ENCODE measurements at places on chromosomes 2 and 18.

DNA sequence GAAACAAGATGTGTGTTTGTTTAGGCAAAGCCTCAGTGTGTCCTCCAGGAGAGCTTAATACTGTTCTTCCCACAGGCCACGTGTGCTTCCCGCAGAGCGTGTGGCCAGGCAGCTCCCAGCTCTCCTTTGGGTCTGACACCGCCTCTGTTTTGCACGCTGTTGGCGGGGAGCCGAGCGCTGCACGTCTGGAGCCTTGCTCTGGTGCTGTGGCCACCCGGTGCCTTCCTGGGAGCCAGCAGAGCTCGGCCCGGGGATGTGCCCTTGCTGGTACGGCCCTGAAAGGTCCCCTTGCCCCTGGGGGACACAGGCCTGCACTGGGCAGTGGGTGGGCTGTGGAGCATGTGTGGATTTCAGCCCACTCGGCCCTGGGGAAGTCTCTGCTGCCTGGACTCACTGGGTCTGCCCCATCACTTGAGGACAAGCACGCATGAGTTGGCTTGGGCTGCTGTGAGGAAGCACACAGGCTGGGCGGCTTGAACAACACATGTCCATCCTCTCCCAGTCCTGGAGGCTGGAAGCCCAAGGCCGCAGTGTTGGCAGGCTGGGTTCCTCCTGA lies 160.7 kb upstream of the HDAC4 start:
- DNase-seq, result no peak

DNA sequence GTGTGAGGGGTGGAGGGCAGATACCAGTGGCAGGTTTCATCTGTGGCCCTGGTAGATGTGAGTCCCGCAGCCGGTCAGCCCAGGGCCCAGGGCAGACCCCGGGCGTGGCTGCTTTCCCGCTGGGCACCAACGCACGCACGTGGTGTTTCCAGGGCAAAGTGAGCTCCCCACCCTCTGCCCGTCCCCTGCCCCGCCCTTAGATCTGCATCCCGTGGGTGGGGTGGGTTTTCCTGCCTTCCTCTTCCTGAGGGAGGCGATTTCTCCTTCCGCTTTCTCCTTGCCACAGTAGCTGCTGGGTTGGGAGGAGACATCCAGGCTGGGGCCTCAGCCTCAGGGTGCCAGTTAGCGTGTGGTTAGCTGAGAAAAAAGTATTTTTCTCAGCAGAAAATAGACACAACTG lies 49.6 kb downstream of the ODC1 start:
- no peak for DNase-seq

DNA sequence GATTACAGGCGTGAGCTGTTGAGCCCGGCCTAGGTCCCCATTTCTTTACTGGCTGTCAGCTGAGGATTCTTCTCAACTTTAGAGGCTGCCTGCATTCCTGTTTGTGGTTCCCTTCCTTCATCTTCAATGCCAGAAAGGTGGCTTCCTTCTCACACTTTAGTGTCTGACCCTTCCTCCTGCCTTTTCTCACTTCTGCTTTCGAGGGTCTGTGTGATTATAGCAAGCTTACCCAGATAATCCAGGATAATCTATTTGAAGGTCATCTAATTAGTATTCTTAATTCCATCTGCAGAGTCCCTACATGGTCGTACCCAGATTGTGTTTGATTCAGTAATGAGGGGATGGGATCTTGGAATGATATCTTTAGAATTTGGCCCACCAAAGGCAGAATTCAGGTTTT lies 157.4 kb downstream of the TANC1 start:
- DNase-seq, result no peak

DNA sequence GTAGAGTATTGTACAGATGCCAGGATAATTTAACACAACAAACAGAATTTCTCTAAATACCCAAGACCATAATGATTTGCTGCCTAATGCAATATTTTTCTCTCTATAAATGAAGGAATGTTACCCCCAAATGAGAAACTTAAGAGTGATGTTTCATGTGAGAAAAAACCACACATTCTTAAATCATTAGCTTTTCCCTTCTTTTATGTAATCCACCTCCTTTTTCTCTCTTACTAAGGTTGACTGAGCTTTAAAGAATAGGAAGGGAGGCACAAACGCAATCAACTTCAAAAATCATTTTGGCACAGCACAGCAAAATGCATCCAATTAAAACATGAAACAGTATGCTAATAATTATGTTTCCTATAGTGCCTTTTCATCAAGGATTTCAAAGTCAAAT lies 698.1 kb upstream of the CDH2 start:
- no peak for DNase-seq

DNA sequence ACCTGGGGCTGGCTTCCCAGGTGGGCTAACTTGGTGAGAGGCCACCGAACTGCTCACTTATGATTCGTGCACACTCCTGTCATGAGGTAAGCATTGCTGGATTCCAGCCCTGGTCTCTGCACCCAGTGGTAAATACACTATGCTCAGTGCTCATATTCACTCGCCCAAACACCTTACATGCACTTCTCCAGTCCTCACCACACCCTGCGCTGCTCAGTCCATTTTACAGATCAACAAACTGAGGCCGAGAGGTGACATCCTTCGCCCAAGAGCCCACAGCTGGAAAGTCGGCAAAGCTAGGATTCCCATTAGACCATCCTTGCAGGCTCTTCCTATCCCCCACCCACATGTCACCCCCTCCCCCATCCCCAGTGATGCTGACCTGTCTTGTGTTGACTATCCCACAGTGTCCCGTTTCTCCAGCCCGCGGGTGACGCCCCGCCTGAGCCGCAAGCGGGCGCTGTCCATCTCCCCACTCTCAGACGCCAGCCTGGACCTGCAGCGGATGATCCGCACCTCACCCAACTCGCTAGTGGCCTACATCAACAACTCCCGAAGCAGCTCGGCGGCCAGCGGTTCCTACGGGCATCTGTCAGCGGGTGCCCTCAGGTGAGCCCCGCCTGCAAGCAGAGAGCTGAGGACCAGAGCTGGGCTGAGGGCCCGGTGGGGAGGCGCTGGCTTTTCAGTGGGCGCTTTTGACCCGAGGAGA lies 232.8 kb downstream of the GLI2 start:
- DNase-seq, result no peak
